Activated CD8-positive, alpha-beta memory T cell treated with anti-CD3 and anti-CD28 coated beads for 1 hour (primary cell): ENCODE measurements at places on chromosomes 1 and 21.

- DNase-seq: no peak
Measured at GRCh38 chr1:1275836-1276235, 2.2 kb upstream of the UBE2J2 start.

GRCh38 chr1:61101536-61101935 lies 19.2 kb downstream of the NFIA start:
- DNase-seq: no peak

GRCh38 chr21:31248598-31248997 lies 95.5 kb downstream of the TIAM1 start:
- DNase-seq: no peak

GRCh38 chr1:23763041-23763577 lies 15.1 kb upstream of the PITHD1 start:
- no peak for DNase-seq

GRCh38 chr1:243375596-243375995 lies 119.8 kb downstream of the SDCCAG8 start:
- DNase-seq: no peak
